ENCODE measurements at places on chromosomes 3 and 15.

DNA sequence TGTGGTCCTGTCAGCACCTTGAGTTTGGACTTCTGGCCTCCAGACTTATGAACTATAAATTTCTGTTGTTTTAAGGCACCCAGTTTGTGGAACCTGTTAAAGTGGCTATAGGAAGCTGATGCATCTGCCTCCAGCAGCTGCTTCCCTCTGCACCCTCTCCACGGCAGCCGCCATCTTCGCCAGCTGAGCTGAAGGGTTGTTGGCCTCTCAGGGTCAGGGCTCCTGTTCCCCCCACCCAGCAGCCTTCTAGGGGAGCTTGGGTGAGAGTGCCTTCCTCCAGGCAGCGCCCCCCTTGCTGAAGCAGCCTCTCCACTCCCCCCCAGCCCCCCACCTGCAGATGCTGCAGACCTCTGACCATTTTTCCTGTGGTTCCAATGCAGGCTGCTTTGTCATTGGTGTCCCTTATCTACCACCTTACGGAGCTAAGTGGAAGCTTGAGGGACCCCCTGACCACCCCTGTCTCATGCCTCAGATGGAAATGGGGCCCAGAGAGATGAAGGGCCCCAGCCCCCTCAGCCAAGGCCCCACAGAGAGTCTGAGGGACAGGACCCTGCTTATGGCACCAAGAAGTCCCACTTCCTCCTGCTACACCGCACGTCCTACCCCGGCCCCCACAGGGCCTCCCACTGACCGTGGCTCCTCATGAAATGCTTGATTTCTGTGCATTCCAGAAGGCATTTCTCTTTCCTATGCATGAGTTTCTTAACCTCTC lies 61.4 kb upstream of the TLE3 start:
- DNase-seq, result no peak

DNA sequence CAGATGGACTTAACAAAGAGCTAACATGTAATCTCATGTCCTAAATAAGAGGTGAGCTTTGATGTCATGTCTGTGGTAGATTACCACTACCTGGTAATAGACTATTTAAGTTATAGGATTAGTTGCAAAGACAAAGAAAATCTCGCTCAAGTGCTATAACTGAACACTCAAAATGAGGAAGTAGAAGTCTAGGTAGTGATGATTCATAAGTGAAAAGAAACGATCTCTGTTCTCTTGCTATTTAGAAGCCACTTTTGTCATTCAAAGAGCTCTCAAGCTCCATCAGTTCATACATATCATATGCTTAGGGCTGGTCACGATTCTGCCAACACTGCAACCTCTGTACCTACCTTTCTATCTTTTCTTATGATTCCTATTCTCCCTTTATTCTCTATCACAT lies 110.9 kb downstream of the EDEM1 start:
- no peak for DNase-seq

DNA sequence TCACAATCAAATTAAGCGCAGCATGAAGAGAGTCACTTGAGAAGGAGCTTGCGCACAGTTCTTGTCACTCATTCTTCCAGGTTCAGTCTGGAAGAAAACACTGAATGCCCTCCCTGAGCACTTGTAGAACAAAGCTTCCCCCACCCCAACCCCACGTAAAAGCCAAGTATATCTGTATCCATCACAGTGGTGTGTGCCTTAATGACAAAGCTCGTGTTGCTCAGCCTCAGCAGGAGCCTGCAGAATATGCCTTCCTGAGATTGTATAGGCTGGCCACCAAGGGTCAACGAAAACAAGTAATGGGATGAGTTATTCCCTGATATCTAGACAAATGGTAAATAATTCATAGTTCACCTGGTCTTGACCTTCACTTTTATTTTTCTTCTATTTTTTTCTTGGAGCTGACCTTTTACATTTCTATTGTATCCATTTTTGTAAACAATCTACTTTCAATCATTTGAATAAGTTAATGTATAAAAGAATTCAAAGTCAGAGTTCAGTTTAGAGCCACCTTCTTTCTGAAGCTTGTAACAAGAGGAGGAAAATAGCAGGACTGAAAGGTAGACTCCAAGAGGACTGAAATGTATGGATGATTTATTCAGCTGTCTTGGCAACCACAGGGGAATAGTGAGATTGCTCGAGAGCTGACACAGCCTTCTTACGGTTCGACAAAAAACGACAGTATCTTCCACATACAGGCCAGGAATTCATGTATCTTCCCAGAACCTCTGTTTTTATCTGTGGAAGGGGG lies 405.5 kb upstream of the TPM1 start:
- no peak for DNase-seq

DNA sequence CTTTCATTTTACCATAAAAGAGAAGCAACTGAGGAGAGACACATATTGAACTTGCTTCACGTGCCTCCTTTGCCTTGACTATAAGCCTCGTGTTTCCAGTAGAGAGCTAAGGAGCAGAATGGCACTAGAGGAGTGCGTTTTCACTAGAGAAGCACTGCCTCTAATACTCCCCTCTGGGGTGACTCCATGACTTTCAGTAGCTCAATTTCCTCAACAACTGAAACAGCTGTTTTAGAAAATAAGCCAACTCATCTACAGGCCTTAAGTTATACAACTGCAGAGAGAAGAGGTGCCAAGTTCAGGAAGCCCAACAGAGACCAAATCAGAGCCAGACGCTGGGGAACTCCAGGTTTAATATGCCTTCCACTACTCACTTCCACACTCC lies 1.9 kb downstream of the UBP1 start:
- no peak for DNase-seq

DNA sequence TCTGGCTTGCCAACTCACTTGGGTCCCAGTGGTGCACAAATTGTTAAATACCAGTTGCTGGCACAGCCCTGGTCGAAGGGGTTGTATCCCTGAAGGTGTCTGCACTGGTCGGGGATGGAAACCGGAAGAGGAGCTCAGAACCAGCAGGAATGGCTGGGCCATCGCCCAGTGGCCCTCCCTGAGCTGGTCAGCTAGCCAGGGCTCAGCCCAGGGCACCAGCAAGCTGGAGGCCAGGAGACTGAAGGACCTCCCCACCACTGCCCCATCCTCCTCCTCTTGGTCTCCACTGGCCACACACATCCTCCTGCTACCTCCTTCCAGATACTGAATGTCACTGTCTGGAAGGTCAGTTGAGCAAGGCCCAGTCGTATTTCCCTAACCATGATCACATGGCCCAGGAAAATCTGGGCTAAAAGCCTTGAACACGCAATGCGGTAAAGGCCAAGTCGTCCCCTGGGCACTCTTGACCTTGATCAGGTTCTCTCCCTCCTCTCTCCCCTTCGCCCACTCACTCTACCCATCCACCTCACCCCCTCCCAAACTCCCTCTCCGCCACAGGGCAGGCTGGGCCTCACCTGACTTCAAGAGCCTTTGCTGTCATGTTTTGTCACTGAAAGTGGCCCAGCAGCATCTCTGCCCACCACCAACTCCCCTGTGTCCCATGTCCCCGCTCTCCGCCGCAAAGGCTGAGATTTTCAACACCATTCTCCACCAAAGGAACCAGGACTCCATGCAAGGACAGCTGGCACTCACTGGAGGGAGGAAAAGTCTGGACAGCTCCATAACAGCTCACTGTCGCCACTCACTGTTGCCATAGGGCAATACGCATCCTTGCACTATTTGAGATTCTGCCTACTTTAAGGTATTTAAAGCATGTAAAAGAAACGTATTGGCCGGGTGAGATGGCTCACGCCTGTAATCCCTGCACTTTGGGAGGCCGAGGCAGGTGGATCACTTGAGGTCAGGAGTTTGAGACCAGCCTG lies 12.1 kb downstream of the ZDHHC19 start:
- DNase-seq, result no peak

DNA sequence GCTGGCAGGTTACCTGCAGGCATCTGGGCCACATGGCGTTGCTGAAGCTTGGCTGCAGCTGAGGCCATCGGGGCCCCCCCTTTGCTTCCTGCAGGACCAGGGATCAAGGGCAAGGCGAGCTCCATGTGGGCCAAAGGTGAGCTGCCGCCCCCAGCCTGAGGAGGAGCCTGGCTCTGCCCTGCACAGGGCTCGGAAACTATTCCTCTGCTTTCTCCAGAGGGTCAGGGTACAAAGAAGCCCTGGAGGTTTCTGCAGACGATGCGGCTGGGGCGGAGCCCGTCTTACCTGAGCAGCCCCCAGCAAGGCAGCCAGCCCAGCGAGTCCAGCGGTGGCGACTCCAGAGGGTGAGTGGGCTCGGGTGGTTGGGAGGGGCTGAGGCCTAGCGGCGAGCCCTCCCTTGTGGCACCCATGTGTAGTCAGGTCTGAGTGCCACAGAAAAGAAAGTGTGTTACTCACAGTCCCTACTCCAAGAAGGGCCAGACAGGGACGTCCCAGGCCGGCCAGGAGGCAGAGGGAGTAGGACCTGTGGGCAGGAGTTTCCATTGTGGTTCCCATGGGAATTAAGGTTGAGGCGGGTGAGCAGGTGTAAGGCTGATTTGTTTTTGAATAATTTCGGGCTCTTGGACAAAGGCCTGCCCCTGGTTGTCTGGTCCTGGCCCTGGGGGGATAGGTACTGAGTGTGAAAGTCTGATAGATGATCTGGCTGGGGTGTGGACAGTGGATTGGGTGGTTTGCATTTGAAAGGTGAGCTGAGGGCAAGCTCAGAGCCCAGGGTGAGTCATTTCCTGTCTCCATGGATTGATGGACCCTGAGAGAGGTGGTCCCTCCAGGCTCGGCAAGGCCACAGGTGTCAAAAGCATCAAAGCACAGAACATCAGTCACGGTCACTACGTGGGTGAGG lies 25.4 kb downstream of the CFAP100 start:
- no peak for DNase-seq

GRCh38 chr3:174986685-174987084 lies 127.6 kb downstream of the NAALADL2 start:
- DNase-seq, result no peak

DNA sequence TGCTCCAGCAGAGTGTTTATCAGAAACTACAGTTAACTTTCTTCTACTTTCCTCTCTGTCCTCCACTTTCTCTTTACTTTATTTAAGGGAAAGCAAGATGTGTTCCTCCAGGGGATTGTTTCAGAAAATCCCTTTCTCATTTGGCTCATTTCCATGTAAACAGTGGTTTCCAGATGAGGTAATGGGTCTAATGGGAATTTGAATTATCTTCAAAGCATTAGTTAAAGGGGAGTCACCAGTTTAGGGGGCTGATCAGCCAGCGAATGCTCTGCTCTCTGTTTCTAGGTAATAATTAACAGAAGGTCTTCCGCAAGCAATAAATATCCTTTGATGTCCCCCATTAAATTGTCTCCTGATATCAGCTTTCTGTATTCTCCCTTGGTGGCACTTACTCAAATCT lies 30.4 kb upstream of the ZNF639 start:
- no peak for DNase-seq

GRCh38 chr3:151743855-151744254 lies 10.1 kb downstream of the AADACL2 start:
- DNase-seq, result no peak

DNA sequence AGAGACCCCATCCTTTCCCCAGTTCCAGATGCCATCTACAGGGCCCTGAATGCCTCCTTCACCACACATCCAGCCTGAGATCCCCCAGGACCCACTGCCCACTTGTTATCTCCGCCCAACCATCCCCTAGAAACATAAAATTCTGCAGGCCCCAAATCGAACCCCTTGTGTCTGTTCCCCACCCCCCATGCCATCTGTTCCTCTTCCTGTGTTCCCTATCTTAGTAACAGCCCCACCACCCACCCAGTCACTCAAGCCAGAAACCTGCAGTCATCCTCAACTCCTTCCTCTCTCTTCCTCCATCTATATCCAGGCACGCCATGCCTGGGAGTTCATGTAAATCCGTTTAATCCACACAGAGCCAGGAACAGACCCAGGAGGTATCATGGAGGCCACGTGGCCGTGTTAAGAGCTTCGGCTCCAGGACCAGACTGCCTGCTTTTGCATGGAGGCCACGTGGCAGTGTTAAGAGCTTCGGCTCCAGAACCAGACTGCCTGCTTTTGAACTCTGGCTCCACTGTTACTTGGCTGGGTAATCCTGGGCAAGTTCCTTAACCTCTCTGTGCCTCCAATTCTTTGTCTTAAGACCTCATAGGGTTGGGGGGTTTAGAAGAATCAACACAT lies 4.8 kb downstream of the CSRNP1 start:
- no peak for DNase-seq

DNA sequence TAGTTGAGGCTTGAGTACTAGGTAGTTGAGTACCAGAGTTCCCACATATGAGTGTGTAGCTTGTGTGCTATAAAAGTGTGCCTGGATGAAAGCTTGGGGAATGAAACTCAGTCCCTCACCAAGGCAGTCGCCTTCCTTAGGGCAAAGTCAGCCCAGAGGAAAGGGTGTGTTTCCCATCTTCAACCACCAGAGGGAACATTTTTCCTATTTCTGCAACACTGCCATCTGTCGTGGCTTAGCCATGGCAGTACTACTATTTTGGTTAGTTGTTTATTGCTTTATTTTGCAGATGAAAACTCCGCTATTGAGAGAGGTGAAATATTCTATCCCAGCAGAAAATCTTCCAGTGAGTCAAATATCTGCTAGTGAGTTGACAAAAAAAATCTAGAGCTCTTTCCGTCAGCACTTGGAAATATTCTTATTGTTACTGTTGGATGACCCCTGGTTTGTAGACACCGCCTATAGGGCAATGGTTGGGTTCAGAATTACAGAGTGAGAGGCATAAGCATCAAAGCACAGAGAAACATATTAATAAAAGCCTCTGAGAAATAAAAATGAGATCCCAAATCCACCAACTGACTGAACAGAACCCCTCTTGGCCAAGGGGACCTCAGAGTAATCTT lies 239.9 kb downstream of the CPNE4 start:
- peak; percentile 32 for DNase-seq

DNA sequence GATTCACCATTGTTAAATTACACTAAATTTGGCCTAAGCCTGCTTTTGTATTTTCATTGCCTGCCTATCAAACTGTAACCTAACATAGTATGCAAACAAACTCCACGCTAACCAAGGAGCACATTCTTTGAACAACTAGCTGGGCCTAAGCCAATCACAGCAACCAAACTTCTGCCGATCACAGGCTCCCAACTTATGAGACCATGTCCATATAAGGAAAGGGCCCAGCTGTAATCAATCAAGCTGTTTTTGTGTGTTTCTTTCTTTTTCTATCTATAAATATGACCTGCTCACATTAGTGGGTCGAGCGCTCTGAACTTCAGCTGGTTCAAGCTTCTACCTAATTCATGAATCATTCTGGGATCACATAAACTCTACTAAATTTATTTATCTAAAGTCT lies 473.6 kb downstream of the SI start:
- no peak for DNase-seq

DNA sequence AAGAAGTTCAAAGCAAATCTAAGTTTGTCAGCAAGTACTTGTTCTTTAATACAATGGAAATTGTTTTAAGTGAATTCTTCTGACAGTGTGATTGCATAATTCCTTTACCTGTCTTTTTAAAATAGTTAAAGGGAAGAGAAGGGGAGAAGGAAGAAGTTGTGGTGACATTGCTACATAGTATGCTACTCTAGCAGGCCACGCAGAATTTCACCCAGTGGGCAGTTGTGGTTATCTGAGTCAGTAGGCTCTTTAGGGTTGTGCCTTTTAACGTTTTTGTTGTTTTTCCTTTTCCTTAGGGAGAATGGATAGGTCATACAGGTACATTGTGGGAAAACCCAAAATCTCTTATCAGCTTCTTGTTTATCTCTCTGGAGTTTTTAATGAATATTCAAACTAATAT lies 40.4 kb downstream of the KIF15 start:
- no peak for DNase-seq

- DNase-seq, result no peak
These were observed 29.9 kb downstream of the CLDN11 start for GRCh38 chr3:170448584-170448983.

GRCh38 chr3:6571448-6571847 lies 289.5 kb upstream of the GRM7 start:
- DNase-seq, result no peak

Measured in NCI-H1092 treated with DMSO at 0.1 percent for 48 hours (cell line).